ENCODE measurements at places on chromosomes 12 and 14. TPM values are rescaled to one million over a fixed set of nuclear protein-coding genes. Genes with fewer than 3 reads are reported as not detected.

The TMEM229B gene
- 0.64 TPM for total RNA-seq

The SOCS4 gene
- total RNA-seq, result 26.8 TPM

The MAP3K9 gene
- total RNA-seq, result under 0.01 TPM

The TAS2R13 gene
- total RNA-seq, result 3.9 TPM

GRCh38 chr14:26873362-26873960, 275.6 kb upstream of the NOVA1 start:
- no peak for DNase-seq

DNA sequence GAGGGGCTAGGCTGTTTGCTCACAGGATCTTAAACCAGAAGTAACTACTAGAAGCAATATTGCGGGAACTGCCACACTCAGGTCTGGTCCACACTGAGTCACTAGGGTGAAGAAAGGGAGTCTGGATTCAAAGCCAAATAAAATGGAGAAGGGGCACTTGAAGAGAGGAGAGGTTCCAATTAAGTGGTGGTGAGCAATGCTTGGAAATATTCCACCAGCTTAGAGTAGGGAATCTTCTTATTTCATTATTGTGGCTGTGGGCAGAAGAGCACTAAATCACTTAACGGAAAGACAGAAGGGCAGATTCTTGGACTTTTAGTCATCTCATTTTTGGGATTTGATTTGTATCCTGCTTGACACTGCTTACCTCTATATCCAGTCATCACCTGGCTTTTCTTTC, 48.6 kb upstream of the PPP1R12A start:
- DNase-seq, result peak; percentile 26

DNA sequence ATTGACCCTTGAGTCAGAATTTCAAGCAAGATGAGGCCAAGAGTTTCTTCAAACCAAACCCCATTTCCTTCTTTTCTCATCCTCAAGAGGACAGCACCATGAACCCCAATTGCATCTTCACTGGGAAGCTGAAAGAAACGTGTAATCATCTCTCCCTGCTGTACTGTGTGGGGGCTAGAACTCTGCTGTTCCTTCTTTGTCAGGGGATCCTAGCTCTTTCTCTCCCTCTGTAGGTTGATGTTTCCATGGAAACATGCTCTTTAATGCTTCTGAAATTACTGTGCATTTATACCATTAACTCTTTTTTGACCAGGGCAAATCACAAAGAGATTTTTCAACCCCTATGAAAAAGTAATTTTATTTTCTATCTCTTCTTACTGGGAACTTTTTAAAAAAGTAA, 295.1 kb downstream of the GRIN2B start:
- DNase-seq, result no peak

- DNase-seq, result no peak
Measured at GRCh38 chr12:113462998-113463745, 8.5 kb downstream of the LHX5 start.

GRCh38 chr12:122227341-122227740, 1.5 kb upstream of the DIABLO start:
- DNase-seq, result no peak

All from fibroblast of villous mesenchyme (primary cell).